ENCODE measurements at places on chromosomes 6 and 20.

DNA sequence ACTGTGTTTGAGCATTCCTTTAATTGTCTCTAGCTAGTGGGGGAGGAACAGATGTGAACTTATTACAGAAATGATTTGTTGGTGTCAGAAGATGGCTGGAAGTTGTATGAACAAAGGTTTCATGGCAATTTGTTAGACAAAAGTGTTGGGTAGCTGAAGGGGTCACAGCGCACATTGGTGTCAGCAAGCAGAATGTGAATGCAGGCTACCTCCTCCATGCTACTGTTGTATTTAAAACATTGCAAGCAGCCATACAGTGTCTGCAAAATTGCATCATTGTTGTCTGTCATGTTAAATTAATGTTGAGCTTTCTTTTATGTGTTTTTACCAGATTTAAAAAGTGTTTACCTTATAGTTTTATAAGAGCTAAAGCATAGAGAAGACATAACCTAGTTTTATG, 6.2 kb downstream of the LRRC1 start:
- no peak for DNase-seq

DNA sequence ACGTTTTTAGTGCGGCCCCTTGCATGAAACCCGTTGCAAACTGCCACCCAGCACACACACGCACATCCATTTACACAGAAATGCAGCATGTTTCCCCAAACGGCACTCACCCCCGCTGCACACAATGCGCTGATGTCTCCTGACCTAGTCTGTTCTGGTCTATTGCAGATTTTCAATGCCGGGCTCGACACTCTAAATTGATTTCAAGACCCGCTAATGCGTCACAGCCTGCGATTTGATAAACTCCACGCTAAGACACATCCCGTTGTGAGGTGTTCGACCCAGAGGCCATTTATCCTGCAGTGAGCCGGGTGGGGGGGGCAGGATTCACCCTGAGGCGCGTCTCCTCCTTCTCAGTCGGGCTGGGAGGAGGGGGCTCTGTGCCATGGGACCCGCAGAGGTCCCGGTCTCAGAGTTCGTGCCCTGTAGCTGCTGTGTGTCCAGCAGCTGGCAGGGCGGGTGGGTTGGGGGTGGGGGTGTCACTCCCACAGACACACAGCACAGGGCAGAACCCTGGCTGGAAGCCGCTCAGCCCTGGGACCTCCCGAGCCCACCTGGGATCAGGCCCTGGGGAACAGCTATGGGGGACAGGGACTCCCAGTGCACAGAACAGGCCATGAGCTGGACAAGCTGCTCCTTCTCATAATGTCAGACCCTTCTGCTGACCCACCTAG, 367.9 kb downstream of the PREX1 start:
- DNase-seq, result no peak

GRCh38 chr6:25866011-25866410, 8.0 kb downstream of the SLC17A3 start:
- DNase-seq, result no peak

DNA sequence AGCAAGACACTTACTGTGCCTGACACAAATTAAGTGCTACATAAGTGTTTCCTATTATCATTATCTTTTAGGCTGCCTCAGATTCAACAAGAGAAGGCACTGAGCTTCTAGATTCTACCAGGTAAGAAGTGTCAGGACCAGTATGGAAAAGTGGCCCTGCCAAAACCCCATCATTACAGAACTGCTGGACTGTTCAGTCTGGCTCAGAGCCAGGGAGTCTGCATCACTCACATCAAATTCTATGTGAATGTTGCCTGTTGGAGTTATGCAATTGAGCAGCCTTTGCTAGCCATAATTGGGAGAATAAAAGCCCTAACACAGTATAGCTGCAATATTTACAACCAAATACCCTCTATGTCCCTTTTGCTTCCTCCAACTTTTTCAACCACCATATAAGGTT, 70.9 kb downstream of the ATG5 start:
- DNase-seq, result no peak

DNA sequence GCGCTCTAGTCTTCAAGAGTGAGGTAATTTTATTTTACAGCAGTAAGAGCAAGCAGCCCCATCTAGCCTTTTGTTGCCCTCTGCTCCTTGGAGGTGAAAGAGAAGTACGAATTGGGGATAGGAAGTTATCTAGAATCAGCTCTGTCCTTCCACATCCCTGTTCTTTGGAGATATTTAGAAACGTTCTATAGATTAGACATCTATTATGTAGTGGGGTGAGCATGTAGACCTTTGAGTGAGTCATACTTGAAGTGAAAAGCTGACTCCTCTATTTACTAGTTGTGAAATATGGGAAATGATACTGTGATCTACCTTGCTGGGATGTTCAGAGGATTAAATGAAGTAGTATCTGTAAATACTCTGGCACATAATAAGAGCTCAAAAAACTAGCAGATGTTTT, 36.0 kb upstream of the SLC35D3 start:
- DNase-seq, result no peak

- no peak for DNase-seq
Observed at GRCh38 chr6:167548451-167548850, 223.6 kb downstream of the TTLL2 start.

GRCh38 chr20:48750376-48750775, 77.4 kb downstream of the PREX1 start:
- no peak for DNase-seq

DNA sequence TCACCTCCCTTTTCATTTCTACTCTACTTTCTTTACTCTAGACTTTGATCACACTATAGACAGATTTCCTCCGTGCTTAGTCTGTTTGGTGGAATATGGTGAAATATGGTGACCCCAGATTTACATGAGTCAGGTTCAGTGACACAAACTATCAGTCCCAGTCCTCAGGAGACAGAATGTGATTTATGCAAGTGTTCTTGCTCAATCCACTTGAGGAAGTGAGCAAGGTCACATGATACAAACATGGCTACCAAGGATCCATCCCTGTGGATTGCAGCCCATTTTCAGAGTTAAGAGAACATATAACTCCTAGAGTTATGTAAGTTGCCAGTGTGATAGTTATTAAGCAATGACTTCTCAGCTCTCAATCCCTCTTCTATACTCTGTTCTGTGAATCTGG, 23.7 kb upstream of the TSHZ2 start:
- no peak for DNase-seq

GRCh38 chr6:2820415-2820814, 21.2 kb downstream of the SERPINB1 start:
- DNase-seq, result no peak

GRCh38 chr20:57106030-57106682, 160.3 kb downstream of the BMP7 start:
- DNase-seq, result no peak

GRCh38 chr6:34243901-34244884, 4.6 kb downstream of the SMIM29 start:
- DNase-seq, result no peak

GRCh38 chr6:132511831-132512220, 1.1 kb downstream of the STX7 start:
- no peak for DNase-seq

DNA sequence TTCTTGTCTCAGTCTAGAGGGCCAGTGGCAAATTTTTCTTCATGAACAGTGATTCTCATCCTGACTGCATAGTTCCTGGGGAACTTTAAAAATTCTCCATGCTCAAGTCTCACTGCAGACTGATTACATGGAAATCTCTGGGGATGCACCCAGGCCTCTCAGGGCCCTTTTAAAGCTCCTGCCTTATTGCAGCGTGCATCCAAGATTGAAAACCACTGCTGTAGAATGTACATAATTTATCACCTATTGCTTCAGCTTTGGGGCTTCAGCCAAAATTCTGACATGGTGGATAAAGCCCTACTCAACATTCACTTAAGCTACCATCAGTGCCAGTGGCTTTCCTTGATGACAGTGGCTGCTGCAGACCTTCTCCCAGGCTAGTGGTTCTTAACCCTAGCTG, 143.8 kb downstream of the BTBD3 start:
- DNase-seq, result no peak

GRCh38 chr6:167139761-167140160, 16.9 kb downstream of the CCR6 start:
- no peak for DNase-seq

DNA sequence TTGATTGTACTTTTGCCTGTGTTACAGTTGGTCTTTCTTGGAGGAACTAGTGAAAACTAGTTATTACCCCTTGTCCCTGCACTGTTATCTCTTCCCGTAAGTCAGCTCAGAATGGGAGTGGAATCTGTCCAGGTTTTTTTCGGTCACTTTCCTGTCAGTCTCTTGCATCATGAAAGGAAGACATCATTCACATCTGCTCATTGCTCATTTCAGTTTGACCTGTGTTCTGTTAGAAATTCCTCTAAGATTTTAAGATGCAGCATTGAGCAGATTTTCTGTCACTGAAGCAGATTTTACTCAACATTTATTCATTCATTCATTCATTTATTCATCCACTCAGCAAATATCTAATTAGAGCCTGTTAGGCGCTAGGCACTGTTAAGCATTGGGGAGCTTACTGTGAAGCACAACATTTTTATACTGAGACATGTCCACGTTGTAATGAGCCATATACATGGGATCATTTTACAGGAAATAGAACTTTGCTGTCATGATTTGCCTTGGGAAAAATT, 33.1 kb upstream of the HINT3 start:
- DNase-seq, result no peak

DNA sequence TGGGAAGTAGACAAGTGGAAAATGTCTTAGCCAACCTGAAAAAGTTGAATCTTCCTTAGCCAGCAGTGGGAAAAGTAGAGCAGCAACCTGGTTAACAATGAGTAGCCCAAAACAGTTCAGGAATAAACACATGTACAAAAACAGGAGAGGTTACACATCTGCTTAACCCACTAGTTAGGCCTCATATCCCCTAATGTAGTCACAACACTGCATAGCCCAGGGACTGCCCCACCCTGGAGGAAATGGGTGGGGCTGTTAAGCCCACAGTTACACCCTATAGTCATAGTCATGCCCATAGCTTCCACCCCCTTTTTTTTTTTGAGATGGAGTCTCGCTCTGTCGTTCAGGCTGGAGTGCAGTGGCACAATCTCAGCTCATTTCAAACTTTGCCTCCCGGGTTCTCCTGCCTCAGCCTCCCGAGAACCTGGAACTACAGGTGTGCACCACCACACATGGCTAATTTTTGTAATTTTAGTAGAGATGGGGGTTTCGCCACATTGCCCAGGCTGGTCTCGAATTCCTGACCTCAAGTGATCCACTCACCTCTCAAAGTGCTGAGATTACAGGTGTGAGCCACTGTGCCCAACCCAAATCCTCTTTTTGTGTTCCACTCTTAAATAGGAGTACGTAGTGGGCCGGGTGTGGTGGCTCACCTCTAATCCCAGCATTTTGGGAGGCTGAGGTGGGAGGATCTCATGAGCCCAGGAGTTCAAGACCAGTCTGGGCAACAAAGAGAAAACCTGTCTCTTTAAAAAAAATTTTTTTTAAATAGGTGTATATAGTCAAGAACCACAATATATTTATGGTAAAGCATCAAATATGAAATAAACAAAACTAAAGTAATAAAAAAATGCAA, 24.5 kb downstream of the ILRUN start:
- DNase-seq, result peak; percentile 52

GRCh38 chr6:106792536-106793236, 163.3 kb downstream of the QRSL1 start:
- no peak for DNase-seq

DNA sequence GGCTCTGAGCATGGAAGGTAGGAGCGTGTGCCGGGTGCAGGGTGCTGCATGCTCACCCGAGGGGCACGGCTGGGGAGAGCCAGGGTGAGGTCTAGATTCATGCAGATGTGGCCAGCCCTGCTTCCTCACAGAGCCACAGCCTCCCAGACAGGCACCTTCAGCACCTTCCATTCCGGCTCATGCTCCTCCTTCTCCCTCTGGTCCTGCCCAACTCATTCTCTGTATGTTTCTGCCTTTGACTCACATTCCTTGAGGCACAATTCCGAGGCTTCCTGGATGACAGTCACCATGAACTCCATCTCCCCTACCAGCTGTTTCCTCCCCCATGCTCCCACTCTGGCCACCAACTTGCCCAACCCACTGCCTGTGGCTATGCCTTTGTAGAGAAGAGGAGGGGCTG, 35.4 kb downstream of the DACT2 start:
- no peak for DNase-seq

- no peak for DNase-seq
Observed at GRCh38 chr6:73710470-73710869, 14.5 kb downstream of the CD109 start.

DNA sequence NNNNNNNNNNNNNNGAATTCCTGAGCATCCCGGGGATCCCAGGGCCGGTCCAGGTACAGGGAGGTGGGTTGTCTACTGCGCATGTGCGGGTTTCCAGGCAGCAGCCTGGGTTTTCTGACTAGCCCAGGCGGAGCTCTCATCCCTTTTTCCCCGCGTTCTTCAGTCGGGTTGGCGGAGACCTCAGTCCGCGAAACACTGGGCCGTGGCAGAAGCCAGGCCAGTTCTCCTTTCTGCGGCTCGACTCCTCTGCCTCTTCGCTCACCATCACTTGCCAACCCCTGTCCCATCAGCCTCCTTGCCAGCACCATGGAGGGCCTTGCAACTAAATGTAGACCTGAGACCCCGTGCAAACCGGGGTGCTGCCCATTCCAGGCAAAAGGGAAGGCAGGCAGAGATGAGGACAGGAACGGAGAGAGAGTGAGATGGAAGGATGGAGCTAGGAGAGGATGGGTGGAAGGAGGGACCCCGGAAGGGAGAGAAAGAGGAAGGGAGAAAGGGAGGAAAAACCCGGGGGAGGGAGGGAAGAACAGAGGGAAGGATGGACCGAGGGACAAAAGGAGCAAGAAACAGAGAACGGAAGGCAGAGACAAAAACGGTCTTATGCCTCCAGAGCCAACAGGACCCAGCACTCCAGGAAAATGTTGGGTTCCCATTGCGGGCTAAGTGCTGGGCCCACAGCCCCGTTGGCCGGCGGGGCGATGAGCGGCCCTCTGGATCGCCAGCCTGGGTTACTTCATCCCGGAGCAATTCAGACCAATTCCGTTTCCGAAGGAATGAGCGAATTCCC, 445.4 kb upstream of the DEFB115 start:
- no peak for DNase-seq

- no peak for DNase-seq
Observed at GRCh38 chr6:23002044-23002619, 432.8 kb downstream of the HDGFL1 start.

DNA sequence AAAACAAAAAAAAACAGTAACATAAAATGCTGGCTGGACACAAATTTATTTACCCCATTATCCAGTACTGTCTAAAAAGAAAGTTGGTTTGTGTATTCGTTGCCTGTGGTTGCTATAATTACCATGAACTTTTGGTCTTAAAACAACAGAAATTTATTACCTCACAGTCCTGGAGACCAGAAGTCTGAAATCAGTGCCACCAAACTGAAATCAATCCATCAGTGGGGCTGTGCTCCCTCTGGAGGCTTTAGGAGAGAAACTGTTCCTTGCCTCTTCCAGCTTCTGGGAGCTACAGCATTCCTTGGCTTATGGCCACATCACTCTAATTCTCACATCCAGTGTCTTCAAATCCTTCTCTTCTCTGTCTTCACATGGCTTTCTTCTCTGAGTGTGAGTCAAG, 79.4 kb downstream of the SNX5 start:
- DNase-seq, result no peak

Data from activated CD8-positive, alpha-beta memory T cell treated with anti-CD3 and anti-CD28 coated beads for 1 hour (primary cell).